ENCODE measurements at places on chromosomes 7 and 10. TPM values are rescaled to one million over a fixed set of nuclear protein-coding genes. Genes with fewer than 3 reads are reported as not detected.

The CYP3A4 gene
- not detected for total RNA-seq

The TFPI2 gene
- total RNA-seq = not detected

- no peak for DNase-seq
Observed at GRCh38 chr7:117405519-117405918, 21.8 kb downstream of the ASZ1 start.

The GPR158 gene
- not detected for total RNA-seq

GRCh38 chr7:5334671-5335070 is 51.9 kb downstream of the SLC29A4 start:
- no peak for DNase-seq

DNA sequence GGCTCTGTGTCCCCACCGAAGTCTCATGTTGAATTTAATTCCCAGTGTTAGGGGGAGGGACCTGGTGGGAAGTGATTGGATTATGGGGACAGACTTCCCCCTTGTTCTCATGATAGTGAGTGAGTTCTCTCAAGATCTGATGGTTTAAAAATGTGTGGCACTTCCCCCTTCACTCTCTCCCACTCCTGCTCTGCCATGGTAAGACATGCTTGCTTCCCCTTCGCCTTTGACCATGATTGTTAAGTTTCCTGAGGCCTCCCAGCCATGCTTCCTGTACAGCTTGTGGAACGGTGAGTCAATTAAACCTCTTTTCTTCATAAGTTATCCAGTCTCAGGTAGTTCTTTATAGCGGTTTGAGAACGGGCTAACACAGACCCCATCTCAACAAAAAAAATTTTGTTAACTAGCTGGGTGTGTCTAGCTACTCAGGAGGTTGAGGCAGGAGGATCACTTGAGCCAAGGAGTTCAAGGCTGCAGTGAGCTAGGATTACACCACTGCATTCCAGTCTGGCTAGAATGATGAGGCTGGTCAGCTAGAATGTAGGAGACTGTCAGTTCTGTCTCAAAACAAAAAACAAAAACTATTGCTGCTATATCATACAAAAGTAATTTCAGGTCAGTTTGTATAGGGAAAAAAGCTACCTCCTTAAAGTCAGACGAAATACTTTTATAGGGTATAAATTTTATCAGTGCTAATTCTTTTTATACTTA is 57.7 kb downstream of the ATAD1 start:
- DNase-seq = no peak

DNA sequence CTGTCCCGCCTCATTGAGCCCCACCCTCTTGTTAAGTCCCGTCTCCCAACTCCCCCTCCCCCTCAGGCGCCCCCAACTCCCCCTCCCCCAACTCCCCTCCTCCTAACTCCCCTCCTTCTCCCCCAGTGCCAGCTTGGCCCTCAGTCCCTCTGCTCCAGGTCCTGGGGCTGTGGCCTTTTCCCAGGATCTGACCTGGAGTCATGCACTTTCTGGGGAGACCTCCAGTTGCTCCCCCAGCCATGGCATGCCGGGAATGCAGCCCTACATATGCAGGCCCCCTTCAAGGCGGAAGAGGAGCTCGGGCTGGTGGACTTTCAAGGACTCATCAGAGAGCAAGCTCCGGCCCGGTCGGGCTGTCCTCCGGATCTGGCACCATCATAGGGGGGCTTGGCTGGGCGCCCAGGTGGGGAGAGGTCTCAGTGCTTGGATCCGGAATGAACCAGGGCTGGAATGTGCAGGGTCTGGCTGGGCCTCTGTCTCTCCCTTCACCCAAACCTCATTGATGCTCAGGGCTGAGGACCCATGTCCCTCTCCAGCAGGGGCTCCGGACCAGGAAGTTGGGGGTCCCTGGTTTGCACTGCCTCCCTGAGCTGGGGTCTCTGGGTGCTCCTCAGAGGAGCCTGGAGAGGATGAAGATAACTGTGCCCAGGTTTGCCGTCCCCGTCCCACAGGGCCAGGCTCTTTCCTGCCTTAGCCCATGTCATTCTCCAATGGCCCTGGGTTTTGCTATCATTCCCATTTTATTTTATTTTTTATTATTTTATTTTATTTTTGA is 41.1 kb downstream of the TMEM270 start:
- no peak for DNase-seq

GRCh38 chr7:7662527-7662926 is 22.0 kb downstream of the UMAD1 start:
- DNase-seq = no peak

DNA sequence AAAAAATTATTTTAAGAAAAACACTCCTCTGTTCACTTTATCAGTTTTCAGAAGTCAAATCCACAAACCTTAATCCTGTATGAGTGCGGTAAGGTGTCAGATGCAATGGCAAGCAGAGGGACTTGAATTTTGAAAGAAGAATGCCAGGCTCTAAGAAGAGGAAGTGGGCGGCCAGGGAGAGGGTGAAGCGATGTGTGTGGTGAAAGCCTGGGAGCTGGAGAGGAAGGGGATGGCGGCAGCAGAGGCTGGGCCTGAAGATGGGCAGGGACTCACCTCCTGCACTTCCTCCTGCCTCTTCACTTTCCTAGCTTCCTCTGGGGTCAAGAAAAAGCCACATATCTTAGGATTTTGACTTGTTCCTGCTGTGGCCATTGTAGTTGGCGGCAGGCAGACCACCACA is 609.6 kb downstream of the PARD3 start:
- no peak for DNase-seq
